Ovary (tissue), 10 donors: ENCODE measurements at places on chromosomes 12 and 14.

DNA sequence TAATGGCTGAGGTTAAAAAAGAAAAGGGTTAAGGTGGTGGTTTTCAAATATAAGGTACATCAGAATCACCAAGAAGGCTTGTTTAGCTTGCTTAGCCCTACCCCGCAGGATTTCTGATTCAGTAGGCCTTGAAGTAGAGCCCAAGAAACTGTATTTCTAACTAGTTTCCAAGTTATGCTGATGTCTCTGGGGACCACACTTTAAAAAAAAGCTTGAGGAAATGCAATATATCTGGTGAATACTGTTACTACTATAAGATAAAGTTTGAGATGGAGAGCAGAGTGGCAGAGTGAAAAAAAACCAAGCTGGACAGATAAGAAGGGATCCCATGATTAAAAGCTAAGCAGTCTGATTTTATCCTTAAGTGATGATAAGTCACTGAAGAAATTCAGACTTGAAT lies 18.3 kb upstream of the GXYLT1 start:
- no peak for DNase-seq
- H3K4me3 ChIP-seq: no peak overlapping the region
- H3K36me3 ChIP-seq: no peaks in the 10 kb centered on the region
- H3K4me1 ChIP-seq: no peaks in the 10 kb centered on the region

DNA sequence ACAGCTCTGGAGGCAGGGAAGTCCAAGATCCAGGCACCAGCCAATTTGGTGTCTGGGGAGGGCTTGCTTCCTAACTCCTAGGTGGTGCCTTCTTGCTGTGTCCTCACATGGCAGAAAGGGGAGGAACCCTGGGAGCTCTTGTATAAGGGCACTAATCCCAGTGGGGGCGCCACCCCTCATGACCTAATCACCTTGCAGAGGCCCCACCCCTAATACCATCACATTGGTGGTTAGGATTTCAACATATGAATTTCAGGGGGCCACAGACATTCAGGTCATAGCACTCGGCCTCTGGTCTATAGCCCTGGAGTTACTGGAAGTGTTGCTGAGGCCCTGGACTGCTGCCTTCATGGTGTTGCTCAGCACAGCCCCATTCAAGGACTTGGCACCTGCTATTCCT lies 14.6 kb downstream of the PSMD9 start:
- no peaks in the 10 kb centered on the region for H3K4me1 ChIP-seq
- no peak for DNase-seq
- no peaks in the 10 kb centered on the region for H3K27me3 ChIP-seq
- H3K27ac ChIP-seq: no peak overlapping the region
- no peak overlapping the region for H3K4me3 ChIP-seq
- H3K36me3 ChIP-seq: peaks cover 2% of the 10 kb centered on the region

GRCh38 chr12:41409628-41410027 lies 221.5 kb downstream of the PDZRN4 start:
- no peak overlapping the region for H3K27ac ChIP-seq
- H3K27me3 ChIP-seq: no peaks in the 10 kb centered on the region
- H3K36me3 ChIP-seq: no peaks in the 10 kb centered on the region
- no peak for DNase-seq

- no peak for DNase-seq
- H3K27ac ChIP-seq: no peak overlapping the region
- no peak overlapping the region for H3K4me3 ChIP-seq
- no peaks in the 10 kb centered on the region for H3K36me3 ChIP-seq
- H3K27me3 ChIP-seq: no peaks in the 10 kb centered on the region
These were observed 77.1 kb downstream of the TTLL5 start for GRCh38 chr14:75738192-75738591.
